Activated CD8-positive, alpha-beta memory T cell treated with anti-CD3 and anti-CD28 coated beads, Interleukin-2, amount 10 ng/mL, durations not matched to agents 7 days and 5 days (primary cell): ENCODE measurements at places on chromosomes 4 and X.
A peak's percentile ranks its signal among the peaks of the same experiment; 100 is the strongest.

DNA sequence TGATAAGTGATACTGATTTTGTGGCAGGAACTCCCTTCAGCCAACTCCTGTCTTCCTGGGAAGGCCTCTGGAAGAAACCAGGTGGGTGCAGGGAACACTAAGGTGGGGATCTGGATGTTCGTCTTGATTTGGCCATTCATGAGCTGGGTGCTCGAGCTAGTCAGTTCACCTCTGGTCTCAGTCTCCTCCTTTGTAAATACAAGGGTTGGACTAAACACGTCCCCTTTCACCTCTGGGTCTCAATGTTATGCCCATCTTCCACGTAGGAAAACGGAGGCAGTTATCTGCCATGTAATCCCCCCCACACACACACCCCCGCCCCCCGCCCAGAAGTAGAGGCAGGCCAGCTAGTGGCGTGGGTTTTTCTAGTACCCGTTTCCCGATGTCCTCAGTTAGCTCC lies 4.1 kb upstream of the RS1 start:
- no peak for DNase-seq

- no peak for DNase-seq
These were observed 31.8 kb downstream of the FHDC1 start for GRCh38 chr4:152967907-152968306.

GRCh38 chr4:121299367-121299766 lies 81.5 kb downstream of the QRFPR start:
- no peak for DNase-seq

GRCh38 chr4:7819446-7819845 lies 120.2 kb downstream of the AFAP1 start:
- DNase-seq: no peak

GRCh38 chrX:40068048-40068447 lies 29.7 kb downstream of the BCOR start:
- peak; percentile 48 for DNase-seq
